ENCODE measurements at places on chromosomes 4 and X.

- ATAC-seq: no peak
Measured at GRCh38 chr4:123583043-123583442, 186.4 kb downstream of the SPRY1 start.

GRCh38 chr4:158255727-158256324 lies 45.5 kb downstream of the TMEM144 start:
- ATAC-seq: peak; percentile 77

GRCh38 chr4:25484243-25484721 lies 107.2 kb downstream of the ANAPC4 start:
- ATAC-seq: no peak

DNA sequence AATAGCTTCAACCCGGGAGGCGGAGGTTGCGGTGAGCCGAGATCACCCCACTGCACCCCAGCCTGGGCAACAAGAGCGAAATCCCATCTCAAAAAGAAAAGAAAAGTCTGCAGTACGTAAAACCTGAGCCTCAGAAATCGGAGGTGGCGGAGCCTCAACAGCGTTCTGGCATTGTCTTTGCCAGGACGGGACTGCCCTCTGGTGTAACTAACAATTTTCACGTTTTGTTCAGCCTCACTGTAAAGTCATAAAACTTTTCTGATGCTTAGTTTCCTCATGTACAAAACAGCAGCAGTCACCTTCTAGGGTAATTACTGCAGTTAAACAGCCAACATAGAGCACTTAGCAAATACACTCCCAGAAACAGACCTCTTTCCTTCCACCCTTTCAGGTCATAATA lies 121.7 kb downstream of the RBM47 start:
- no peak for ATAC-seq

- no peak for ATAC-seq
Measured at GRCh38 chr4:99186029-99186428, 33.0 kb downstream of the ADH6 start.

GRCh38 chrX:10769696-10770619 lies 149.6 kb upstream of the MID1 start:
- ATAC-seq: no peak

GRCh38 chr4:1053080-1053661 lies 41.7 kb downstream of the FGFRL1 start:
- ATAC-seq: peak; percentile 42

DNA sequence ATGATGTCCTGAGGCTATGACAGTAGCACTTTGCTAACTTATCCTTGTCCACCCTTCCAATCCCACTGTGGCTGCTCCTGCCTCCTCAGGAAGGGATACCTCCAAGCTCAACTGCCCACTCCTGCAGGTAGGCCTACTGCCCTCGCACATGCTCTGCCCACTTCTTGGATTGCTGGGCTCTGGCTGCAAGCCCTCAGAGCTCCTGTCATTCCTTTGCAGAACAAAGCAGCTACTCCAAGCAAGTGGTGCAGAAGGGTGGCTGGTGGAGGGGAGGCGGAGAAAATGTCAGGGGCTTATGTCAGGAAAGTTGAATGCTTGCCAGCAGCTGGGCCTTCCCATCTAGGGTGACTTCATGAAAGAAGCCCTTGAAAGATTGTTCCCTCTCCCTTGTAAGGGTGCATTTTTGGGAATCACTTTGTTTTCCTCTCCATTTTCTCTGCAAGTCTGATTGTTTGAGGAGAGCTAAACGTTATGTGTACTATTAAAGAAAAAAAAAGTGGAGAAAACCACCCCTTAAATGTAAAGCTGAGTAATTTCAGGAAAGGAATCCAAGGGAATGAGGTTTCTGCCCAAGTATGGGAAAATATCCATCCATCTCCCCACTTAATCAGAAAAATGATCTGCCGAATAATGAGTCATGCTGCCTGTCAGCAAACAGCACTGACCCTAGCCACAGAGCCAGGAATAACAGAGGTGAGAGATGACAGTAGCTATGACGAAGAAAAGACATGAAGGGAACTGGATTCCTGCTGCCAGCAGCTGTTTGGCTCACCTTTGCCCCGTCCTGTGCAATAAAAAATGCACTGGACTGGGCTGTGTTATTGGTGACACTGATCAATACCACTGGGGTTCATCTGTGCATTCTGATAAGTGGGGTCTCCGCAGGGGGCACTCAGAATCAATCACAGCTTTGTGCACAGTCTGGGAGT lies 102.0 kb downstream of the RTL5 start:
- ATAC-seq: peak; percentile 87

GRCh38 chr4:14918336-14918735 lies 83.9 kb upstream of the CPEB2 start:
- ATAC-seq: no peak

DNA sequence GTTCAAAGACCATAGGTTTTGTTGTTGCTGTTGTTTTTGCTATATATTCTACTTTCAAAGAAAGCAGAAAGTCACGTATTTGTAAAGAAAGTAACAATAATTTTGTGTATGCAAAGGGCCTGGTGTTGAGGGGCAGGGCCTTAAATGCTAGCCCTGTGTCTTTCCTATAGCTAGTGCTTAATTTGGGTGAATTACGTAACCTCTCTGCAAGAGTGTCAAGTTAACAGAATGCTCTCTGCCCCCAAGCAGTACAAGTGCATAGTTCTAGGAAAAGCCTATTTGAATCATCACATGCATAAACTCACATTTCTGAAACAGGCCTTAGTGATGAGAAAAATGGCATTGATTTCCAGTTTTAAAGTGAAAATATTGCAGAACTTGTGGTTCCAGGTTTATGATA lies 663.6 kb downstream of the STIM2 start:
- ATAC-seq: no peak

GRCh38 chr4:142339053-142339452 lies 507.0 kb downstream of the INPP4B start:
- ATAC-seq: no peak

DNA sequence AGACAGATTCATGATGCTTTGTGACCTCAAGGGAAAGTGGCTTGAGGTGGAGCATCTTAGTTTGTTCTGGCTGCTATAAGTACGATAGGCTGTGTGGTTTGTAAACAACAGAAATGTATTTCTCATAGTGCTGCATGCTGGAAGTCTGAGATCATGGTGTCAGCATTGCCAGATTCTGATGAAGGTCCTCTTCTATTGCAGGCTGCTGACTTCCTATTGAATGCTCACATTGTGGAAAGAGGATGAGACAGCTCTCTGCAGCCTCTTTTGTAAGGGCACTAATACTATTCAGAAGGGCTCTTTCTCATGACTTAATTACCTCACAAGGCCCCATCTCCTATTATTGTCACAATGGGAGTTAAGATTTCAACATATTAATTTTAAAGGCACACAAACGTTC lies 1674.0 kb upstream of the PCDH7 start:
- no peak for ATAC-seq

All from SK-N-SH treated with all-trans-retinoic acid at 6 μM for 48 hours (cell line).